ENCODE measurements at places on chromosomes 6 and 20.

- no peak for DNase-seq
These were observed 96.1 kb upstream of the BHLHE23 start for GRCh38 chr20:63102721-63103375.

- no peak for DNase-seq
These were observed 176.7 kb upstream of the HSF2 start for GRCh38 chr6:122222761-122223160.

DNA sequence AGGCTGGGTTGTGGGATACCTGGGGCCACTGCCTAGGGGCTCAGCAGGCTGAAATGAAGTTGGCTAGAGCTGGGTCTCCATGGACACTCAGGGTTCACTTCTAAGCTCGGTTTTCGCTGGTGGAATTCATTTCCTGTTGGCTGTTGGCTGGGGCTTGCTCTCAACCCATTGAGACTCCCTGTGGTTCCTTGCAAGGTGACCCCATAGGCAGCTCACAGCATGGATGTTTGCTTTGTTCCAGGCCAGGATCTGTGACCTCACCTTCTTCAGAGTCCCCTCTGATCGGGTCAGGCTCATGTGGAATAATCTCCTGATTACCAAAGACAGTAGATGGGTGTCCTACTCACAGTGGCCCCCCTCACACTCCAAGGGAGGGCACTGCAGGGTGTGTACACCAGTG, 229.3 kb downstream of the QKI start:
- no peak for DNase-seq

- no peak for DNase-seq
These were observed 8.2 kb downstream of the CYB5R4 start for GRCh38 chr6:83867527-83868161.

GRCh38 chr6:105449756-105450390, 47.0 kb upstream of the PREP start:
- no peak for DNase-seq
